ENCODE measurements at places on chromosomes 3 and 15.

DNA sequence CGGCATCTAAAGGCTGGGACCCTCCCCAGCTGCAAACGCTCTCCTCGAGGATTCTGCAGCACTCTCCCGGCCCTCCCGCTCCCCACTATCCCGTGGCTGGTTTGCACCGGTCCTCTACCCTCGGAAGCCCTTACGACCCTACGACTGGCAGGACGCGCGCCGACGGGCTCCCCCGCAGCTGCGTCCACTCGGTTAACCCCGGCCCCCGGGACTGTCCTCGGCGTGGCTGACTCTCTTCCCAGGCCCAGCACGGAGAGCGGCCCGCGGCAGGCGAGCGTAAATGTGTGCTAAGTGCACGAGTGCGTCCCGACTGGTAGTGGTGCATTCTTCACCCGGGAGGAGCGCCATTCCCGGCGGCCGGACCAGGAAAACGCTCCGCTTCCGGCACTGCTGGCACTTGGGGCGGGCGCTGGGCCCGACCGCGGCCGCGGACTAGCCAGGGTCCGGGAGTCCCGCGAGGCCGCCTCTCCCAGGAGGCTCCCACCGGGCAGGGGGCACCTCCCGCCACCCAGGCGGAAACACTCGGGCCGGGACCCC, 508 bp downstream of the GORASP1 start:
- DNase-seq: no peak

GRCh38 chr3:35708394-35709271, 69.3 kb downstream of the ARPP21 start:
- DNase-seq: no peak

- no peak for DNase-seq
These were observed 101.3 kb upstream of the LRRC3B start for GRCh38 chr3:26521261-26521660.

GRCh38 chr15:67892559-67893377, 52.9 kb upstream of the RNU6-1 start:
- DNase-seq: no peak

DNA sequence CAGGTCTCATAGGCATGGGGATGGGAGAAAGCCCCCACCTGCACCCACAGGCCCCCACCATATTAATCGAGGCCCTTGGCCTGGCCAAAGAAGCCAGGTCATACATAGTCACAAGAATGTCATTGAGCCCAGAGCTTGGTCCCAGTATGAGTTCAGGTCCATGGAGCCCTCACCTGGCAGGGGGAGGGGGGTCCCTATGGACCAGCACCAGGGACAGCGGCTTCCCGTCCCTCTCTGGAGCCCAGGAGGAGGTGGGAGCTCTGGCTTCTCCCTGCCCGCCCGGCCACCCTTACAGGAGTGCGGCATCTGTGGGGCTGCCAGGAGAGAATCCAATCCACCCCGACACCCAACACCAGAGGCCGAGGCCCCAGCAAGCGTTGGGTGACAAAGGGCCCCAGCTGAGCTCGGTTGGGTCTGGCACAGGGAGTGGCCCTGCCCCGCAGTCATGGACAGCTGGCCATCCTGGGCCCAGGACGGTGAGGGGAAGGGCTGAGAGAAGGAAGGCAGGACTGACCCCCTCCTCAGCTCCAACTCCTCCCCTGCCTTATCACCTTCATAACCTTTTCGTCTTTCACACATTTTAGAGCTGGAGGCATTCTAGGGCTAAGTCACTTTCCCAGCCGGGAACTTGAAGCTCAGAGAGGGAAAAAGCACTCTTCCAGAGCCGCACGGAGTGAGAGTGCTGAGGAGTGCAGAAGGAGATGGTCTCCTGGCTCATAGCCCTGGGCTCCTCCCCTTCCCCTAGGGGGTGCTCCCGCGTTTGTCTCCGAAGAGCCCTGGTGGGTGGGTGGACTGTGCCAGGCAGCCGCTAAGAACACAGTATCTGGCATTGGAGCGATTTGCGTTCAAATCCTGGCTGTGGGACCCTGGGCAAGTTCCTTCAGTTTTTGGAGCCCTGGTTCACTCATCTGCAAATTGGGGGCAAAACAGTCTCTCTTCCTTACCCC, 54.6 kb downstream of the ATP2B2 start:
- no peak for DNase-seq

DNA sequence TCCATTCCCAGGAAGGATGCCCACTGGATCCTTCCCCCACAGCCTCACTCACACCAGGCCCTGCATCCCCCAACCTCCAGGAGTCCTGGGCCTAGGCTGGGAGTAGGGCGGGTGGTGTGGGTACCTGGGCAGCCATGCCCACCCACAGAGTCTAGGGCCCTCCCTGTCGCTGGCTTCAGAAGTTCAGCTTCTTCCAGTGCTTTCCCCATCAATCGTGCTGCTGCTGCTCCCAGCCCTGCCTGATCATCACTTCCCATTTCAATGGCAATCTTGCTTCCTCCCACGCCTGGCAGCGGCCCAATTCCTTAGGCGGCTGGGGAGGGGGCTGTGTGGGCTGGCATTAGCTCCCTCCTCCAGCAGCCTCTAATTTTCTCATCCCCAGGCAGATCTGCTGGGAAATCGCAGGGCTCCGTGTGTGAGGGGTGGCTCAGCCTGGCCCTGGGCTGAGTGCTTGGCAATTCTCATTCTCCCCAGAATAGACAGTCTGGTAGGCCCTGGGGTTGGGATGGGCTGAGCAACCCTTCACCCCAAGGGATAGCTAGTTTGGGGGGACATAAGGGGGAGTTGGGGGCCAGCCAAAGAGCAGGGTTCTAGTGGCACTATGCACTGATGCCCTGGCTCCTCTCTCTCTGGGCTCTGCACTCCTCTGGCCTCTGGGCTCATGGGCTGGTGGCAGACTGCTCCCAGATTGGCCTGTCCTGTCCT, 66.4 kb downstream of the SCN5A start:
- no peak for DNase-seq

DNA sequence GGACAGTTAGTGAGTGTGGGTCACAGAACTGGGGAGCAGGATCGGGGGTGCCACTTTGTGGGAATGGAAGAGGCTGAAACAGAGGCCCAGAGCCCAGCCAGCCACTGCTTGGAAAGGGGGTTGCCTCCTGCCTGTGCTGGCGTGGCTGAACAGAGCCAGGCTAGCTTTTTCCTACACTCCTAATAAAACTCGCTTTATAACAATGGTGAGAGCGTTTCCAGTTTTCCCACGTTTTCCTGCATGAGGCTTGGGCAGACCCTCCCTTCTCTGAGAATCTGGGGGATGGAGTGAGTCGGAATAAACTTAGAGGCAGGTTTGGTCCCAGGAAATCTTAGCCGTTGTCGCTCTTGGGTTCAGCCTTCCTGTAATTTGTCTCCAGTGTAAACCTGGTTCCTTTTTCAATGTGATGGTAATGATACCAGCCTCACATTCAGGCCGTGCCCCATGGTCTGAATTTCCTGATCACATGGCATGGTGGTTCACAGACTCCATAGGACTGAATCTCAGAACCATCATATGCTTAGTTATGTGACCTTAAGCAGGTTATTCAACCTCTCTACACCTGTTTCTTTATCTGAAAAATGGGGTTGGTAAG, 6.5 kb upstream of the FGD5 start:
- no peak for DNase-seq

DNA sequence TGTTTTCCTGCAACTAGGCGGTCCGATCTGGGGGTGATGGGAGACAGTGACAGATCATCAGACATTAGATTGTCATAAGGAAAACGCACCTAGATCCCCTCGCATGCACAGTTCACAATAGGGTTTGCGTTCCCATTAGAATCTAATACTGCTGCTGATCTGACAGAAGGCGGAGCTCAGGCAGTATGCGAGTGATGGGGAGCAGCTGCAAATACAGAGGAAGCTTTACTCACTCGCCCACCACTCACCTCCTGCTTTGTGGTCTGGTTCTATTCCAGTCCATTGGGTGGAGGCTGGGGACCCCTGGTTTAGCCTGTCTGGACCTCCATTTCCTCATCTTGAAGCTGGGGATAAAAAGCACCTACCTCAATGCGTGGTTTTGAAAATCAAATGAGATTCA, 437.5 kb upstream of the PROK2 start:
- no peak for DNase-seq

DNA sequence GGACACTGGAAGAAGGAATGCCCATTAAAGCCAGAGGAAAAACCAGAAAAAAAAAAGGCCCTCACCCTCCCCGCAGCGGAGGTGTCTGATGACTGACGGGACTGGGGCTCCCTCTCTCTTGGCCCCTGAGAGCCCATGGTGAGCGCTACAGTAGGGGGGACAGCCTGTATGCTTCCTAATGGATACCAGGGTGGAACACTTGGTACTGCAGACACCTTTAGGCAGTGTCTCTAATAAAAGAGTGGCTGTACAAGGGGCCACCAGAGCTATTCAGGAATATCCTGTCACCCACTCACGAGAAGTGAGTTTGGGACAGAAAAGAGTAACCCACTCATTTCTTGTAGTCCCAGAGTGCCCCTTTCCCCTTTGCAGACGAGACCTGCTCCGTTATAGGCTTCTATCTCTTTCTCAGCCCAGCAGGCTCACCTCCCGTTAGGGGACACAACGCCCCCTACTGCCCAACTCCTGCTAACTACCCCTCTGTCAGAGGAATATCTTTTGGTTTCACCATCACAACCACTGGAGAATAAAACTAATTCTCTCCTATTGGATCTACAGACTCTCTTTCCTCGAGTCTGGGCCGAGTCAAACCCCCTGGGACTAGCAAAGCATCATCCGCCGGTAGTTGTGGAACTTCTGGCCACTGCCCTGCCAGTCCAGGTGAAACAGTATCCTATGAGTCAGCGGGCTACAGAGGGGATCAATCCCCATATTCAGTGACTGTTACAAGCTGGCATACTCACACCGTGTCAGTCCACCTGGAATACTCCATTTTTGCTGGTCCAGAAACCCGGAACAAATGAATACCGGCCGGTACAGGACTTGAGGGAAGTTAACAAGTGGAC, 40.8 kb downstream of the ZBTB11 start:
- DNase-seq: peak; percentile 5

DNA sequence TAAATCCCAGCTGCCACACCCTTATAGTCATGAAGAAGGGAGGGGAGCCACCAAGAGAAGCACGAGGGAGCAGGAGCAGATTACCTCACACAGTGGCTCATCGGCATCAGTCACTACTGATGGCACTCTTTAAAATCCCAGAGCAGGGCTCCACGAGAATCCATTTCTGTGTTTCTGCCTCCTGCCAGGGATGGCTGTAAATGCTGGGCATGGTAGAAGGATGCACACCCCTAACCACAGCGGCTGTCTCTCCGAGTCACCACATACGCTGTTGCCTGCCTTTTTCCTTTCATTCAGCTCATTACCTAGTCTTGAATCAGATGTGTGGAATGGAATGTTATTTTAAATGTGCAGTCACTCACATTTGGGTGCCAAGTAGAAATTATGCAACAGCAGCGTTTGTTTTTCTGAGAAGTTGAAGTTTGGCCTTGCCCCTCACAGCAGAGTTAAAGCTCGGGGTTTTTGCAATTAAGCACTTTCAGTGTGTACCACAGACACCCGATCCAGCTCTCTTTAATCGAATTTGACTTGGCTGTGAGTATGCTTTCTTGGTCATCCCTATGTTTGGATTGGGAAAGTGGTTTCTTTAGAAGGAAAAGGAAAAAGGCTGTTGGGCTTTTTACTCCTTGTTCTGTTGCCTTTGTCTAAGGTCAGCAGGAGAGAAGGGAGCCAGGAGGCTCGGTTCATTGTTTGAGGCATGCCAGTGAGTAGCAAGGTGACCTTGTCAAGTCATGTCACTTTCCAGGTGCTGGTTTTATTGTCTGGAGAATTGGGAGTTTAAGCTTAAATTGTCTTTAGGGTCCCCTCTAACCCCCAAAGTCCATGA, 284.2 kb upstream of the TPM1 start:
- DNase-seq: no peak

- no peak for DNase-seq
These were observed 21.3 kb downstream of the KIF9 start for GRCh38 chr3:47261301-47261700.

- no peak for DNase-seq
These were observed 575.4 kb downstream of the NAALADL2 start for GRCh38 chr3:175434561-175434960.

GRCh38 chr3:159513867-159514380, 474.7 kb upstream of the IL12A start:
- no peak for DNase-seq

DNA sequence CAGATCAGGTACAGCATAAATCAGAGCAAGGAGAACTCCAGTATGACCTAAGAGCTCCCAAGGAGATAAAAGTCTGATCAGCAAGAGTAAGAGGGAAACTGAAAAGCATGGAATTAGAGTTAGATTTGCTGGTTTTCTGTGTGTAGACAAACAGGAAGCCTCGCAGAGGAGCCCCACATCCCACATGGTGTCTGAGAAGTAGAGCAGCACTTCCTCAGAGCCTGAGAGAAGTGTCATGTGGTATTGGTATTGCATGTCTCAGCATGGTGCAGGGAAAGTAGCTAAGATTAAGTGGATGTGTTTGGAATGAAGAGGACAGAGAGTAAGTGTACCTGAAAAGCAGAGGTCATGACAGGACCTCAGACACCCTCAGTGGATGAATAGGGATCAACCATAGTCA, 175.4 kb upstream of the GBE1 start:
- DNase-seq: no peak

DNA sequence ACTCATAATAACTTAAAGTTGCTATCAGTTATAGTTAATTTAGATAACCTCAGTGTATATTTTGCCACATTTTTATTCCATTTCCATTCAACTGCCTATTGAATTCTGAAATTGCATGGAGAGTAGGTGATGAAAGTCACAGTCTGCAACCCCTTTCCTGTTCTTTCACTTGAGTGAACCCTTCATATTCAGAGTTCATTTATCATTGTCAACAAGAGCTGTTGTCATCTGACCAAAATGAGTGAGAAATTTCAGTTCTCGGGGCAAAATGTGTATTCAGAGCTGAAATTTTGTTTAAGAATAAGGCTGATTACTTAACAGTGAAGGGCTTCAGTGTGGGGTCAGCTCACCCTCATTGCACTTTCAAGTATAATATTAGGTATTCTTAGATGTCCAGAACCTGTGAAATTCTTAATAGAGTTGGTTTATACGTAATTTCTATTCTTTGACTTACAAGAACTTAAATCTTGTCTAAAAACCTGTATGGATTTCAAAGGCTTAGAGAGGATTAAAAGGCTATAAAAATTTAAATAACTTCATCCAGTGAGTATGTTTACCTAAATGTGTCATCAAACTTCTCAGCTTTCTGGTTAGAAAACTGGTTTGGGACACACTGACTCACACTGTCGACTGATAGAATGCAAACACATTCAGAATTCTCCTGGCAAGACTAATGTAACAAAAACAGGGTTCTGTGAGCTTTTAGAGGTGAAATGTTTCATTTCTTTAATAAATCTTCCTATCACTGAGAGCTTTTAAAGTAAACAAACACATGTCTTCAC, 92.2 kb downstream of the CMSS1 start:
- no peak for DNase-seq

GRCh38 chr3:125051715-125052581, 3.8 kb downstream of the HEG1 start:
- DNase-seq: no peak

- DNase-seq: no peak
These were observed 5.2 kb upstream of the IP6K1 start for GRCh38 chr3:49791571-49791970.

DNA sequence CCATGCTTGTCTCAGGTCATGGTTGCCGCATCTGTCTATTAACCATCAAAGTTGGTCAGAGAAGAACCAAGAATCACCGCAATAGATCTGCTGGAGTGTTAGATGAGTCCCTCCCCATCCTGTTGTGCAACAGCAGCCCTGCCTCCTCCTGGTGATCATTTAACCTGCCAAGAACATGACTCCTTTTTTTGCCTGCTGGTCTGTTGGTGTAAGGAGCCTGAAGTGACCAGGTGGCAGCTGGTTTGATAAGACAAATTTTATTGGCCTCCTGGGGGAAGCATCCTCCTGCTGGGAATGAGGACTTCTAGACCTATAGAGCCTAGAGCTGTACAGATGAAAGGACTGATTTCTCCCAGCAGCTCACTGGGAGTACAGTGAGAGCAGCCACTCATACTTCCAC, 43.5 kb upstream of the RAF1 start:
- no peak for DNase-seq

GRCh38 chr3:63685340-63685739, 32.9 kb downstream of the SNTN start:
- no peak for DNase-seq

Data from NCI-H1092 (cell line).